ENCODE measurements at places on chromosomes 1 and 21. TPM values are rescaled to one million over a fixed set of nuclear protein-coding genes. Genes with fewer than 3 reads are reported as not detected.

GJC2 gene
- total RNA-seq: 3.2 TPM

KRTAP21-2 gene
- not detected for total RNA-seq

TSACC gene
- not detected for total RNA-seq

IPP gene
- total RNA-seq: 14.6 TPM

Measured in aortic smooth muscle cell (primary cell).